ENCODE measurements at places on chromosomes 12 and 14.

GRCh38 chr14:90079576-90079975 lies 17.8 kb downstream of the KCNK13 start:
- no peak for DNase-seq

- no peak for DNase-seq
Observed at GRCh38 chr12:88558340-88558867, 21.9 kb downstream of the KITLG start.

DNA sequence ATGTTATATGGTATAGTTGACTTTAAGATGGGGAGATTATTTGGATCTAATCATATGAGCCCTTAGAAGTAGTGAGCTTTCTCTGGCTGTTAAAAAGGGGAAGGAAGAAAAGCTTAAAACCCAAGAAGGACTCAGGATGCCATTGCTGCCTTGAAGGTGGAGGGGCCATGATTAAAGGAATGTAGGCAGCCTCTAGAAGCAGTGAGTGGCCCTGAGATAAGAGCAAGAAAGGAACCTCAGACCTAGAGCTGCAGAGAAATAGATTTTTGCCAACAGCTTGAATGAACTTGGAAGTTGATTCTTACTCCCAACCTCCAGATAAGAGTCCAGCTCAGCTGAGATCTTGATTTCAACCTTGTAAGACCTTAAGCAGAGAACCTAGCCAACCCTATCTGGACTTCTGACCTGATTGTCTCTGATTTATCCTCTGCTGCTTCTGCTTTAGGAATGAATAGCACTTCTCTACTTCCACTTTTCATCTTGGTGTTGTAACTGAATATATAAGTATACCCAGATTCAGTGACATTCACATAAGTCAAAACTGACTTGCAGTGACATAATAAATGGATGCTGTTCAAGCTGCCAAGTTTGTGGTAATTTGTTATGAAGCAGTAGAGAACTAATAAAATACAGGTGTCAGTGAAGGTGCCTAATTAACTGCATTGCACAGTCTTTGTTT lies 33.5 kb downstream of the RAD51B start:
- DNase-seq, result no peak

GRCh38 chr12:122454739-122455138 lies 32.3 kb upstream of the CLIP1 start:
- DNase-seq, result no peak

GRCh38 chr12:11958221-11959091 lies 112.3 kb upstream of the BCL2L14 start:
- peak; percentile 42 for DNase-seq

DNA sequence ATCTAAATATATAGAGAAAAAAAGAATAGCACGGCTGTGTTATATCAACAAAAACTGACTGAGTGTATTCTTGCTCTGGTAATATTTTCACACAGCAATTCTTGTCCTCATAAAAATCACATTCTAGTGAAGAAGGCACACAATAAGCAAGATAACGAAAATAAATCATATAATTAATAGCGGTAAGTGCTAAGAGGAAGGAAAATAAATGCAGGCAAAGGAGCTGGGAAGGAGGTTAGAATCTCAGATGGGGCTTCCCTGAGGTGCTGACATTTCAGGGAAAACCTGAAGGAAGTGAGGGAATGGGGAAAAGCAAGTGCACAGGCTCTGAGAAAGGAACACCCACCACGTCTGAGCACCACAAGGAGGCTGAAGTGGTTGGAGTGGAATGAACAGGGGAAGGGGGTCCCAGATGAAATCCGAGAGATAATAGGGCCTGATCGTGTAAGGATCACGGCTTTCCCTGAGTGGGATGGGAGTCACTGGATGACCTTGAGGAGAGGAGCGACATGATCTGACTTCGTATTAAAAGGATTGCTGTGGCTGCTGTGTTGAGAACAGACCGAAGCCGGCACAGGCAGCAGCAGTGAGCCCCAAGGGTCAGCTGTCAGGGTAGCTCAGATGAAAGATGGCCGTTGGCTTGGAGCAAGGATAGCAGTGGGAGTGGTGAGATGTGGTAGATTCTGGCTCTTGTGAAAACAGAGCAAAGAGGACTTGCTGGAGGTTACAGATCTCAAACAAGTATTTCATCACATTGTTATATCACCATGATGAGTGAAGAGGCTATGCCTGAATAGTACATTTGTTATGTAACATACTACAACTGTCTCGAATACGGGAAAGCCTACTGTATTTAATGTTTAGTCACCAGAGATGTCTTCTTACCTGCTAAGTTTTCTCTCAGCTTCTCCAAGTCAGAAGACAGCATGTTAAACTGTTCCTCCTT lies 67.1 kb upstream of the VPS33A start:
- no peak for DNase-seq
